ENCODE measurements at places on chromosomes 7 and 10. TPM values are rescaled to one million over a fixed set of nuclear protein-coding genes. Genes with fewer than 3 reads are reported as not detected.

CNTNAP2 gene
- total RNA-seq, result 4.4 TPM

DNA sequence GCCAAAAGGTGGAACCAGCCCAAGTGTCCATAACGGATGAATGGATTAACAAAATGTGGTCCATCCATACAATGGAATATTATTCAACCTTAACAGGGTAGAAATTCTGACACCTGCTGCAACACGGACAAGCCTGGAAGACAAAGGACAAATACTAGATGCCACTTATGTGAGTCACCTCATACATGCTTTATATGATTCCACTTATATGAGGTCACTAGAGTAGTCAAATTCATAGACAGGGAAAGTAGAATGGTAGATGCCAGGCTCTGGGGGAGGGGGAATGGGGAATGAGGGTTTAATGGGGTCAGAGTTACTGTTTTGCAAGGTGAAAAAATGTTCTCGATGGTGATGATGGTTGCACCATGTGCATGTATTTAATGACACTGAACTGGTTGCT, 34.0 kb upstream of the CYTH3 start:
- H3K27me3 ChIP-seq, result no peaks in the 10 kb centered on the region
- no peak overlapping the region for H3K4me3 ChIP-seq
- H3K27ac ChIP-seq, result no peak overlapping the region

- H3K4me1 ChIP-seq, result peaks cover 6% of the 10 kb centered on the region
- H3K27me3 ChIP-seq, result no peaks in the 10 kb centered on the region
- H3K36me3 ChIP-seq, result no peaks in the 10 kb centered on the region
- H3K4me3 ChIP-seq, result no peak overlapping the region
These were observed 84.1 kb downstream of the PTPRE start for GRCh38 chr10:127990846-127991542.

DNA sequence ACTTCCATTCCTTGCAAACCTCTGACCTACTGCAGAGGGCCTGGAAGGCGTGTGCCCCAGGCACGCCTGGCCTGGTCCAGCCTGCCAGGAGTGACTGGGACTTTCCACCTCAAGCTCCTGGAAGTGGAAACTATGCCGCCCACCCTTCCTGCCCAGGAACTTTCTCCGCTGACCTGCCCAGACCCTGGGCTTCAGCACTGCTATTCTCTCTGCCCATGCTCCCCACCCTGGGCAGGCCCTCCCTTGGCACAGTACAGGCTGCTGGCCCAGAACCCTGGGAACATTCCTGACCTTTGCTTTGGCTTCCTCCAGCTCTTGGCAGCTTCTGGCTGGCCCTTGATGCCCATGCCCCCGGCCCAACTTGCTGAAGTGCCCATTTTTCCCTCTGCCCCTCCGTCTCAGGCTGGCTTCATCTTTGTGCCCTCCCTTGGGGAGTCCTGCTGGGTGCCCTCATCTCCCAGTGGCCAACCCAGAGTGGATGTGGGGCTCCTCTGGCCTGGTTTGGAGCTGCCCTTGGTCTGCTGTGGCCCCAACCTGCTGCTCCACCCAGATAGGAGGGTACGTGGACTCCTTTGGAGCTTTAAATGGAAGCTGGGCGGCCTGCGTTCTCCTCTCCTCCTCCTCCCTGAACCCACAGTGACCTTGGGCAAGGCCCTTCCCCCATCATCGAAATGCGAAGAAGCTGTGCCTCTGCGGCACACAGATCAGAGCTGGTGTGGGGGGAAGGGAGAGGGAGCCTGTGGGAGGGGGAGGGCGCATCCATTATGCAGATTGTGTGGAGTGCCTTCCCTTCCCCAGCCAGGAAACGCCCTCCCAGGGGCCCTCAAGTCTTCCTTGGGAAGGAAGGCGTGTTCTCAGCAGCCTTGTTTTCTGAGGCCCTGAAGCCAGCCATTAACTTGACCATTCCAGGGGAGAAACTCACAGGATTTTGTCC, 3.4 kb downstream of the MMRN2 start:
- no peak overlapping the region for H3K27ac ChIP-seq
- H3K27me3 ChIP-seq, result no peaks in the 10 kb centered on the region
- no peak for DNase-seq
- no peak overlapping the region for H3K4me3 ChIP-seq
